ENCODE measurements at places on chromosomes 11 and 22.
A peak's percentile ranks its signal among the peaks of the same experiment; 100 is the strongest.

- DNase-seq, result no peak
Observed at GRCh38 chr22:33083212-33083611, 25.0 kb upstream of the SYN3 start.

GRCh38 chr11:2428322-2428795, 16.0 kb downstream of the TRPM5 start:
- peak; percentile 84 for DNase-seq

- DNase-seq, result no peak
Observed at GRCh38 chr11:93020248-93021046, 51.0 kb downstream of the MTNR1B start.

DNA sequence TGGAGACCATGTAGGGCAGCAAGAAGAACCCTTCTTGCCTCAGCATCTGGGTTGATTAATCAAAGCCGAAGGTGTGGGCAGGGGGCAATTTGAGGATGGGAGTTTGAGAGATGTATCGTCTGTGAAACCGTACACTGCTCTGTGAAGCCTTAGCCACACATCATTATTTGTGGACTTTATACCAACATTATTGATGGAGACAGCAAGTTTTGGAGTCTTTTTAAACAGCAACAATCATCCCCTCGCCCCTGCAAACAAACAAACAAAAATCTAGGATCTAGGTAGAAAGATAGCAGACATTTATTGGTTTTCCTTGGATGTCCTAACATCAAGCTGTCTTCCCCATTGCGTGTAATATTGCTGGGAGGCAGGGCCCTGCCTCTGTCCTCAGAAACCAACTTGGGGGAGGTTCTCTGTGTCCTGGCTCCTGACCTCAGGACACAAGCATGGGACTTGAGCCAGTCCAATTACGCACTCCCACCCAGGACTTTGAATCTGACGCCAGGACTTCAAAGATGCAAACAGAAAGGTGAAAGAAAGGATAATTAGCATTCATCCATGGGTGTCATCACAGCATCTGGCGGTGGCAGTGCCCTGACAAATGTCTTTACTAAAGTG, 61.6 kb upstream of the PLET1 start:
- DNase-seq, result no peak

GRCh38 chr22:22168190-22168940, 76.2 kb upstream of the VPREB1 start:
- peak; percentile 47 for DNase-seq

GRCh38 chr11:73653996-73654395, 7.6 kb downstream of the PLEKHB1 start:
- DNase-seq, result no peak

GRCh38 chr22:42356533-42356932, 75.7 kb downstream of the NFAM1 start:
- DNase-seq, result no peak

DNA sequence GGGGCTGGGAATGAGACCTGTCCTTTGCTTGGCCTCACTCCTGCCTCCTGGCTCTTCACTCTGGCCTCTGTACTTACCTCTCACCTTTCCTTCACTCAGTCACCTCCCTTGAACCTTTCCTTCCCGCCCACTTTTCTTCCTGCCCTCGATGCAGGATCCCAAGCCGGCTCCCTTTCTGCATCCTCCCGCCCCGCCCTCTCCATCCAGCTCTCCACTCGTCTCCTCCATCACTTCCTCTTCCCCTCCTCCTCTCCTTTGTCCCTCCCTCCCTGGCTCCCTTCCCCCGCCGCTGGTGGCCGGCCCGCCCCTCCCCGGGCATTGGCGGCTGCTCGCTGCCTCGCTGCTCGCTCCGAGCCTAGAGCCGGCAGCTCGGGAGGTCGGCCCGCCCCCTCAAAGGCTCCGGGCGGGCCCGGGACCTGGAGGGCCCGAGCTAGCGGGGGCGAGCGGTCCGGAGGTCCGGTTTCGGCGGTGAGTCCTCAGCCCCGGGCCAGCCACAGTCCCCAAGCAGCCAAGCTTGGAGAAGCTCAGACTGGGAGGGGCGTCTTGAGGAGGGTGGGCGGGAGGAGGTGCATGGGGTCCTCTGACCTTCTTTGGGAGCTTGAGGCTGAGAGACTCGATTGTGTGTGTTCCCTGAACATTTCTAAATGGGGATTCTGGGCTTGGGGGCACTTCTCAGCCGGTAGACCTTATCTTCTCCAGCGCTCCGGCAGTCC, 13.8 kb downstream of the PHLDB1 start:
- DNase-seq, result peak; percentile 20

GRCh38 chr22:20126284-20127029, 5.1 kb upstream of the ZDHHC8 start:
- no peak for DNase-seq

GRCh38 chr11:70146895-70147520, 56.1 kb upstream of the FADD start:
- DNase-seq, result no peak

DNA sequence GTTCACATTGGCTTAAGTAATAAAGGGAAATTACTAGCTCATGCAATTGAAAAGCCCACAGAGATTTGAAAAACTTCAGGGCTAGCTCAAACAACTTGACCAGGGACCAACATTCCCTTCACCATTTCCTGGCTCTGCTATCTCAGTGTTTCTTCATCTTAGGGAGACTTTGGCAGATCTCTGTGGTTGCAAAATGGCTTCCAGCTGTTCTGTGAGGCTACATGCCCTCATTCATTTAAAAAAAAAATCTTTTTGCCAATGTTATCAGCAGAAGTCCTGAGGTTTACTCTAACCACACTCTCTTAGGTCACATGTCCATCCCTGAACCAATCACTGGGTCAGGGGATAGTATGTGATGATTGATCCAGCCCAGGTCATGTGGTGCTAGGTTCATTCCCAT, 13.9 kb upstream of the RASSF10 start:
- DNase-seq, result no peak

DNA sequence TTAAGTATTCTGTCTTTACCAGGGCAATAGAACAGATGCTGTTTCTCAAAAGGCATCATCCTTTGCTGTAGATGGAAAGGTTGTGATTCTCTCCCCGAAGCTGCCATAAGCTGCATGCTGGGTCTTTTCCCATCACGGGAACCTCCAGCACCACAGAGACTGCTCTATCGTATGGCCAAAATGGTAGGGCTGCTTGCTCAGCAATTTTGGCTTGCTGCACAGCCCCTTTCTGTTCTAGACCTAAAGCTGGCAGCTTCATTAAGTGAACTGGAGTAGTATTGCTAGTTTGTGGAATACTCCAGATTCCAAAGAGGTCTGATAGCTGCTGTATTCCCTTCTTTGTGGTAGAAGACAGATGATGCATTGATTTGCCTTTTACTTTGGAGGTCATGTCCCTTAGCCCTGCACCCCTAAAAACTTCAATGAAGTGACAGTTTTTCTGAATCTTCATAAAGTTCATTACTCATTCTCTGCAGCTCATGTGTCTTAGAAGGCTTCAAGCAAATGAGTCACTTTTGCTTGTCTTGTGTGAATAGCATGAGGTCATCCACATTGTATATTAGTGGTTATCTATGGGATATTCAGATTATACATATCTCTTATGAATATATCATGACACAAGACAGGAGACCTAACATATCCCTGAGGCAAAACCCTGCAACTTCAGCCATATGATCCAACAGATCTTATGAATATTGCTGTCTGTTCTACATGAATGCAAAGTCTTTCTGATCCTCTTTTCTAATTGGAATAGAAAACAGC, 245.3 kb downstream of the FAM76B start:
- DNase-seq, result peak; percentile 16

- DNase-seq, result no peak
Observed at GRCh38 chr22:17229991-17230630, 10.9 kb upstream of the ADA2 start.

DNA sequence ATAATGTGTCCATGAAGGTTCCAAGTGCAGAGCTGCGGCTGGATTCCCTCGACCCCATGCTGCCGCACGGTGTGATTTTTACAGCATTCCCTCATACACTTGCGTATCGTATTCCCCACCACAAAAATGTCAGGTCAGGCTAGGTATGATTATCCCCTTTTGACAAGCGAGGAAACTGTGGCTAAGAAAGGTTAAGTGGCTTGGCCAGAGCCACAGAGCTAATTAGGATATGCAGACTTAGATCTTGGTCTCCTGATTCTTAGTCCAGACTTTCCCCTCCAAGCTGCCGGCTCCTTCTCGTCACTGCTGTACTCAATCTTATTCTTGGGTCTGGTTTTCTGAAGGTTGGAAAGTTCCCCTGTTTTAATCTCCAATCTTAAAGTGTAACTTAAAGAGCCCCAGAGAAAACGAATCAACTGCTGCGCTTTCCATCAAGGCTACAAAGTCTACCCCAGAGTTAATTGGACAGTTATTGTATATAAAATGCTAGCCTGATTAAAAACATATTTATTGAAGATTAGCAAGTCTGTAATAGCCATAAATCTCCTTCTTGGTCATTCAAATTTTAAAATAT, 176.6 kb downstream of the ADAMTS15 start:
- DNase-seq, result no peak

GRCh38 chr11:62153087-62153395, 29.2 kb downstream of the INCENP start:
- no peak for DNase-seq

- DNase-seq, result no peak
Observed at GRCh38 chr22:19886605-19887255, 32.1 kb upstream of the GNB1L start.

- DNase-seq, result peak; percentile 91
Observed at GRCh38 chr11:64777449-64778222, 706 bp downstream of the SF1 start.

- no peak for DNase-seq
Observed at GRCh38 chr22:30169002-30169401, 77.6 kb downstream of the LIF start.

- DNase-seq, result no peak
Observed at GRCh38 chr11:66715346-66716085, 13.5 kb downstream of the SPTBN2 start.

DNA sequence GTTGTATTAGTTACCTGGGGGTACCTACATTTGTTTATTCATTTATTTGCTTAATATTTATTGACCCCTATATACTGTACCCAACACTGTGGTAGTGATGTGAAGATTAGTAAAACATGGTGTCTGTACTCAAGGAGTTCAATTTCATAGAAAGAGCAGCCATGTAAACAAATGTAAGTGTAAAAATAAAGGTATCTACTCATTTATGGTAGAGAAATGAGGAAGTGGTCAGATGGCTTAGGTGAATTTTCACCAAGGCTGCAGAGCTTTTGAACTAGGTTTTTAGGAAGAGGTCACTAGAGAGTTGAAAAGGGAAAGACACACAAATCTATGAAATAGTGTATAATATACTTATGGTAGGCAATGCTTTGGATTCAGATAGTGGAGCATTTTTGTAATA, 11.1 kb downstream of the CTR9 start:
- no peak for DNase-seq

DNA sequence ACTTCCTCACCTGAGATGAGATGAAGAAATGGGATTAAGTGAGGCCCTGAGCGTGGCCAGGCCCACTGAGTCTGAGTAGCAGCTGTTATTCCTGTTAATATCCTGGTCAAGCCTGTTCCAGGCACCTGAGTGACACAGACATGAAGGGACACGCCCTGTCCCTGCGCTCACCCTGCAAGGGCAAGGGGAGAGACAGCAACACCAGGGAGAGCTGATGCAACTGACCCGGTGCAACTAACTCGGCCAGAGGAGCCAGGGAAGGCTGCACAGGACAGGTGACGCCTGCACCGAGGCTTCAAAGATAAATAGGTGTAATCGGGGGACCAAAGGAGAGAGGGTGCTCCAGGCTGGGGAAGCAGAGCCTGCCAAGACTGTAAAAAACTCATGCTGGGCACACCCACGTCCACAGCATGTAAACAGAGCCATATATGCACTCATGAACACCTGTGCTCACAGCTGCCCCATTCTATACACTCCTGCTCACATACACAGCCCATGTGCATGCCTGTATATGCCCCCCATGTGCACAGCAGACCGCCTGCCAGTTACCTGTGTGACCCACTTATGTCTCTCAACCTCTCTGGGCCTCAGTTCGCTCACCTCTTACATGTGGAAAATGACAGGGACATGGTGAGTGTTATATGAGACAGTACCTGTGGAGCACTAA, 22.8 kb upstream of the GCAT start:
- no peak for DNase-seq

- DNase-seq, result peak; percentile 19
Observed at GRCh38 chr22:31730344-31730711, 19.6 kb downstream of the PRR14L start.

GRCh38 chr11:78298291-78298771, 109.6 kb downstream of the USP35 start:
- no peak for DNase-seq

GRCh38 chr22:49026494-49027367, 800.9 kb downstream of the BRD1 start:
- no peak for DNase-seq

DNA sequence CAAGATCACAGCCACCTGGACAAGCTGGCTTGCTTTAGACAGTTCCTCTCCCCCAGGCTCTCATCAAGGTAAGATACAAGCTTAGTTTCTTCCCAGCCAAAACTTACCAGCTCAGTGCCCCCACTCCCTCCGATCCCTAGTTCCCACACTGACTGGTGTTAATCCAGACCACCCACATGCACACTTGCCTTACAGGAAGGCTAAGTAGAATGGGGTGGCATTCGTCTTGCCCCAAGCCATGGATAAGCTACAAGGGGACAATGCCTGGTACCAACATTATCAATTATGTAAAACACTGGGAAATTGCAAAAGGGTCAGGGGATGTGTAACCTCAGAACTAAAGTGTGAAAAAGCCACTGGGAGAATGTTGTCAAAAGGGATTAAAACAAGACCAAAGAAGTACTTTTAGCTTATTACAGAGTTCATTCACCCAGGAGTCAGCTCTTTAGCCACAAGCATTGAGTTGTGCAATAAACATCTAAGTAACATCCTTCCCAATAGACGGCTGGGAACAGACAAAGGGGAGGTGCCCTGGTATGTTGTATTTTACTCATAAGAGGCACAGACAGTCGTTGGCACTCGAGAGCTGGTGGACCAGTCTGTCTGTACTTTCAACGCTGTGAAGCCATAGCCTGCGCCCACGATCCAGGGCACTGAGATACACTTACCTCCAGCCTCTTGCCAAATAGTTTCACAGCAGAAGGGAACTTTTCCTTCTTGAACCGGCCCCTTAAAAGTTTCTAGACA, 1.1 kb downstream of the DHCR7 start:
- DNase-seq, result peak; percentile 26

DNA sequence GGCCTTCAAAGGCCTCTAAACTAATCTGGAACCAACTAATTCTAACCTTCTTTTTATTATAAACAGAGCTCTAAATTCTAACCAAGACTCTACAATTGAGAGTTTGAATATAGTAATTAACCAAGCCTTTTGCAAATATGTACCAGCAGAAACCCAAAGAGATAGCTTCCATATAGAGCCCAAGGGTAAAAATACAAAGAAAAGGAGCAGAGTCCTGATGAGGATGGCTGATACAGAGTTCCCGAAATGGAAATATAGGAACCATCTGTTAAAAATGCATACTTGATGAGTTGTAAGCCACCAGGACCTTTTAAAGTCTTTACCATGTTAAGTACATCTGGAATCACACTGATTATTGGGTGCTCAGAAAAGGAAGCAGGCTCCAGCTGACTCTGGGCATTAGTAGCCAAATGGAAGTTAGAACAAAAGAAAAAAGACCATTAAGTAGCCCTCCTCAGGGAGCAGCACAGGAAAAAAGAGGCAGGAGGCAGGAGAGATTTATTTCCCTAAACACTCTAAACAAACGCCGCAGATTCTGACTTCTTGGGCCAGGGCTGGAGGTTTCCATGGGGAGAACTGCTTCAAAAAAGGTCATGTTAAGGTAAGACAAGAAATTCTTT, 463.1 kb upstream of the FAT3 start:
- no peak for DNase-seq

- no peak for DNase-seq
Observed at GRCh38 chr11:106398502-106399075, 321.1 kb downstream of the AASDHPPT start.

- no peak for DNase-seq
Observed at GRCh38 chr11:65872586-65873317, at the start of gene EFEMP2. Gene EFEMP2 (minus strand): TSS chr11:65872800. CDS start chr11:65872354, 446 bp downstream.

Measured in erythroblast (primary cell).